Panc1 (cell line): ENCODE measurements at places on chromosomes 4 and X. TPM values are rescaled to one million over a fixed set of nuclear protein-coding genes. Genes with fewer than 3 reads are reported as not detected.

GRCh38 chrX:54865208-54865607, 55.4 kb upstream of the TRO start:
- DNase-seq = no peak
- no peaks in the 10 kb centered on the region for H3K36me3 ChIP-seq
- H3K27ac ChIP-seq = no peak overlapping the region
- no peaks in the 10 kb centered on the region for H3K4me1 ChIP-seq
- no peak overlapping the region for H3K4me3 ChIP-seq
- no peaks in the 10 kb centered on the region for H3K27me3 ChIP-seq

DNA sequence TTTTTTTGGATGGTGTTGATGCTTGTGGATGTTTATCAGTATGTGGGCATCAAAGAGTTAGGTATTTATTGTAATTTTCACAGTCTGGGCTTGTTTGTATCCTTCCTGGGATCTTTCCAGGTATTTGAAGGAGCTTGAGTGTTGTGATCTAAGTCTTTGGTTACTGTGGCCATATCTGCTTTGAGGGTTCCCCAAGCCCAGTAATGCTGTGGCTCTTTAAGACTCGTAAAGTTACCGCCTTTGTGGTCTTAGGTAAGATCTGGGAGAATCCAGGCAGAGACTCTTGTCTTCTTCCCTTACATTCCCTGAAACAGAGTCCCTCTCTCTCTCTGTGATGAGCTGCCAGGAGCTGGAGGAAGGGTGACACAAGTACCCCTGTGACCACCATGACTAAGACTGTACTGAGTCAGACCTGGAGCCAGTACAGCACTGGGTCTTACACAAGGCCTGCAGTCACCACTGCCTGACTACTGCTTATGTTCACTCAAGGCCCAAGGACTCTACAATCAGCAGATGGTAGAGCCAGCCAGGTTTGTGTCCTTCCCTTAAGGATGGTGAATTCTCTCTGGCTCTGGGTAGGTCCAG, 62.2 kb downstream of the FMR1NB start:
- H3K27ac ChIP-seq = no peak overlapping the region
- H3K4me1 ChIP-seq = no peaks in the 10 kb centered on the region
- no peak overlapping the region for H3K4me3 ChIP-seq

Gene DCHS2
- total RNA-seq = not detected

- no peaks in the 10 kb centered on the region for H3K27me3 ChIP-seq
- no peak for DNase-seq
- H3K4me3 ChIP-seq = no peak overlapping the region
These were observed 122.5 kb upstream of the TRIM2 start for GRCh38 chr4:153081693-153082092.

Gene RBM10
- total RNA-seq = 47.1 TPM

- H3K27ac ChIP-seq = no peak overlapping the region
- H3K4me1 ChIP-seq = peaks cover 2% of the 10 kb centered on the region
- no peaks in the 10 kb centered on the region for H3K36me3 ChIP-seq
- H3K4me3 ChIP-seq = no peak overlapping the region
- DNase-seq = no peak
- H3K27me3 ChIP-seq = no peaks in the 10 kb centered on the region
These were observed 118.5 kb downstream of the IRF2 start for GRCh38 chr4:184355857-184356256.

GRCh38 chr4:125397226-125397625, 82.5 kb downstream of the FAT4 start:
- peaks cover 25% of the 10 kb centered on the region for H3K4me1 ChIP-seq
- no peak overlapping the region for H3K4me3 ChIP-seq
- no peaks in the 10 kb centered on the region for H3K36me3 ChIP-seq
- no peaks in the 10 kb centered on the region for H3K27me3 ChIP-seq
- 0 out of 2 replicates have a peak overlapping the region, but pooled peaks have one; percentile 12 for H3K27ac ChIP-seq

DNA sequence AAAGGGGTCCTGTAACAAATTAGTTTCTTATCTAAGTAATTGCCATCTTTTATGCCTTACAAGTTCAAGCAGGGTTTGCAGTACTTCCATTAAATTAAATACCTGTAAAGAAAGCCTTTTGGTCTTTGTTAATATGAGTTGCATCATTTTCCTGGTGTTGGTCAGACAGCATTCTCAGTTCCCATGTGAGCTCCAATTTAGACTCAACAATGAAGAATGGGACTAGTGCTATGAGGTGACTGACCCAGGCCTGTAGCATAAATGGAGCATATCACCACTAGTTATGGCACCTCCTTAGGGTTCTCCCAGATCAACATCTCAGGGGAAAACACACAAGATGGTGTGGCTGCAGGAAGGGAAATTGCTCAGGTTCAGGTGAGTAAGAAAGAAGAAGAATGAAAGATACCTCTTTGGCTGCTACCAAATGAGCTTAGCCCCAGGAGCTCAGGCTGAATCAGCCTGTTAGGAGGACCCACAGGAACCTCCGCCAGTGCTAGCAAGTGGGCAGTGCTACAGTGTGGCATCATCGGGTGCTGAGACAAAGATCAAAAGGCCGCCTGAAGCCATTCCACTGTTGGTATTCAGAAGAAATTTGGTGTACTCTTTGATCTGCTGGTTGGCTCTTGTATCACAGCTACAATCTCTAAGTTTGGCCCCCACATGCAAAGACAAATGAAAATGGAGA, 1.8 kb downstream of the TTC29 start:
- no peak overlapping the region for H3K4me3 ChIP-seq
- no peak for DNase-seq
- H3K27ac ChIP-seq = no peak overlapping the region
- peaks cover 2% of the 10 kb centered on the region; the same call in 1 of the 2 replicates for H3K4me1 ChIP-seq
- no peaks in the 10 kb centered on the region for H3K36me3 ChIP-seq

GRCh38 chr4:169397762-169398161, 127.0 kb upstream of the SH3RF1 start:
- no peak for DNase-seq
- H3K27ac ChIP-seq = no peak overlapping the region
- no peak overlapping the region for H3K4me3 ChIP-seq
- H3K4me1 ChIP-seq = no peaks in the 10 kb centered on the region
- H3K36me3 ChIP-seq = no peaks in the 10 kb centered on the region

Gene MAGEC3
- not detected for total RNA-seq

Gene HERC5
- total RNA-seq = 6.7 TPM

DNA sequence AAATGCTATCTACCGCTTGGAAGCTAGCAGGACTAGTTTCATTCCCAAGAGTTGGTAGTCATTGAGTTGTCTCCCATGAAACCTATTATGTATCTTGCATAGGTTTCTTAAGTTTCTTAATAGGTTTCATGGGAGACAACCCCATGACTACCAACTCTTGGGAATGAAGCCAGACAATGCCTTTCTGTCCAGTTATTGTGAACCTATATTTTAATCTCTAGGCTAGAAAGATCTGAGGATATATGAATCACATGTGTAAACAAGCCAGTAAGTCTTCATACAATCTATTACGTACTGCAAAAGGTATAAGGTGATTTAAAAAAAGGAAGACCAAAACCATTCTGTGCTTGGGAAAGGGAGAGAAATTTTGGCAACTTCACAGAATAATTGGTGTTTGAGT, 162.6 kb downstream of the INPP4B start:
- H3K27ac ChIP-seq = no peak overlapping the region; the same call in 1 of the 2 replicates
- H3K36me3 ChIP-seq = no peaks in the 10 kb centered on the region
- H3K4me1 ChIP-seq = no peaks in the 10 kb centered on the region
- H3K4me3 ChIP-seq = no peak overlapping the region

DNA sequence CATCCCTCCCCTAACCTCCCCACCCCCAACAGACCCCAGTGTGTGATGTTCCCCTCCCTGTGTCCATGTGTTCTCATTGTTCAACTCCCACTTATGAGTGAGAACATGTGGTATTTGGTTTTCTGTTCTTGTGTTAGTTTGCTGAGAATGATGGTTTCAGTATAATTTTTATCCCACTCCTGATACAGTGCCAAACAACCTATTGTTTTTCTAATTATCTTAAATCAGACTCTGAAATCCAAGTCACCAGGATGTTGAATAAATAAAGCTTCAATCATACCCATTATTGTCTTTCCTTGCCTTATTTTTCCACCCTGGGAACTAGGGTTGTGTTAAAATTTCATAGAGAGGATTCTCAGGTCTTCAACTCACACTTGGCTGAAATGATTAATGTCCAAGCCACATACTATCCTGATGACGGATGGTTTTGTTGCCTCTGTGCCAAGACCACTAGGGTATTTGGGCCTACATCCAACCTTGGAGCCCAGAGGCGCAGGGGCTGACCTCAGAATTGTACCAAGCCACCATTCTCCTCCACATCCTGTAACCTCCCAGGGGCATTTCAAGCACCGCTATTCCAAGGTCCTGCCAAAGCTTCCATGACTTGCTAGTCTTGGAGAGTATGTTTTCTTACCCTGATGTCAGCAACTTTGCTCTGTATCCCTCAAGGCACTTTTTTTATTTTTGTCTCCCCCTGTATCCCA, 332.4 kb downstream of the ARHGAP24 start:
- no peak overlapping the region for H3K27ac ChIP-seq
- DNase-seq = no peak
- peaks cover 4% of the 10 kb centered on the region; the same call in 1 of the 2 replicates for H3K4me1 ChIP-seq
- H3K4me3 ChIP-seq = no peak overlapping the region

Gene TBX22
- total RNA-seq = not detected

DNA sequence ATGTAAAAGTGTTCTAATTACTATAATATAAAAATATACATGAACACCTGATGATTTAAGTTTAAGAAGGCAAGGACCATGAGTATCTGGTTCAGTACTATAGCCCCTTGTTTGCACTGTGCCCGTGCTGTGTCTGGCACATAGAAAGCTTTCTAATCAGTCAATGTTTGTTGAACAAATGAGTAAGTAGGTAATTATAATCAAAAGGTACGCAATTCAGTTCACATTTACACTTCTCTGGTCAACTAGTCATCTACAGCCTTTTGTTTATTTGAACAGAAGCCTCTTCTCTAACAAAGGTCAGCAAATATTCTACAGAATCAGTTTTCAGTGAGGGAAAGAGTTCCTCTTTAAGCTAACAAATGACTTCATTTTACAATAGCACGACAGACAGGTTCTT, 523.3 kb downstream of the SMARCA1 start:
- H3K36me3 ChIP-seq = no peaks in the 10 kb centered on the region
- DNase-seq = no peak
- no peak overlapping the region for H3K27ac ChIP-seq
- no peaks in the 10 kb centered on the region for H3K27me3 ChIP-seq
- H3K4me1 ChIP-seq = no peaks in the 10 kb centered on the region

Gene LRRC66
- total RNA-seq = 0.08 TPM

Gene MAP3K15
- total RNA-seq = 4.9 TPM

DNA sequence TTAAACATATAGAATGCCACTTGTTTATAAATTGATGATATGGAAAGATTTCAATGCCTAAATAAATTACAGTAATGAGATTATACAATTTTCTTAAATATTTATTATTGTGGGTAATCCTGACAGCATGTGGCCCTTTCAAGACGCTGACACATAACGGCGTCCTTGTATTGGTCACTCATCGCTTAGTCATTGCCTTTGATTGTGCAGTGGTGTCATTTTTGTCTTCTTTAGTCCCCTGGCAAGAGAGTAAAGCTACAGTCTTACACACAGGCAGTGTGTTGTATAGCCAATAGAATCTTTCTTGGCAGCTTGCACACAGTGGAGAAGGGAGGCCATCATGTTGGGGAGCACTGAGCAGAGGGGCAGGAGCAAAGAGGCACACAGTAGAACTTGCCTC, 361.8 kb upstream of the GALNT7 start:
- H3K4me1 ChIP-seq = no peaks in the 10 kb centered on the region
- no peak for DNase-seq
- no peaks in the 10 kb centered on the region for H3K27me3 ChIP-seq
- no peak overlapping the region for H3K4me3 ChIP-seq

Gene FAM9A
- not detected for total RNA-seq

Gene CDX4
- not detected for total RNA-seq

- no peaks in the 10 kb centered on the region for H3K36me3 ChIP-seq
- H3K4me1 ChIP-seq = no peaks in the 10 kb centered on the region
- H3K27me3 ChIP-seq = no peaks in the 10 kb centered on the region
- DNase-seq = no peak
- no peak overlapping the region for H3K27ac ChIP-seq
These were observed 17.2 kb upstream of the ADGRL3 start for GRCh38 chr4:61182915-61183314.

DNA sequence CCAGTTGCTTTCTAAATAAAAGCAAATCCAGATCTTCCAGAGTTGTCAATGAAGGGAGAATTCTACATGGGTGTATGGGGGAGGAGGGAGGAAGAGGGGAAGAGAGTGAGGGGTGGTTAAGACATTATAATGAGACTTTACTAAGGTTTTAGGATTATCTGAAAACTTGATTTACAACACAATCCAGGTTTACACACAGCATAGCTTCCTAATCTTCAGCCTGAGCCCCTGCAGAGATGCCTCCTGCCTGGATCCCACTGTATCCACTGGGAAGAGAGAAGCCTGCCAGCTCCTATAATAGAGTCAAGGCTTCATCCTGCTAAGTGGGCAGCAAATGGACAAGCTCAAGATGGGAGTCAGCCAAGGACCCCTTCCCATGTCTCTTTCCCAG, 85.6 kb upstream of the KIT start:
- H3K27me3 ChIP-seq = no peaks in the 10 kb centered on the region
- H3K4me1 ChIP-seq = no peaks in the 10 kb centered on the region
- DNase-seq = no peak
- H3K4me3 ChIP-seq = no peak overlapping the region

Gene MRPL1
- total RNA-seq = 18.3 TPM

Gene CFP
- 0.59 TPM for total RNA-seq

Gene SH3RF1
- total RNA-seq = 11.5 TPM

Gene HEPH
- total RNA-seq = 0.08 TPM

DNA sequence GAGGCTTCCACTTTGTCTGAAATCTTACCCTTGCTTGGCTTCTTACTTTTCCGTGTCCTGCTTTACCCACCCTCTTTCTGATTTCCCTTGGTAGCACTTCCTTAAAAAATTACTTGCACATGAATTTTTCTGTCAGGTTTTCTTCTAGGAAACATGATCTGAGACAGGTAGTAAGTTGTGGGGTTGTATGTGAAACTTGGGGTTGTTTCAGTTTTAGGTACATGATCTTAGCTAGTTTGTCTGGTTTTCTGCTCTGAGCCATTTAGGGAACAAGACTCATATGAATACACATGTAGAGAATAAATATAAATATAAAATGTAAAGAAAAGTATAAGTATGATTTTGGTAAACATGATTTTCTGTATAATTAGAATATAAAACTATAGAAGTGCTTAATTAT, 17.4 kb upstream of the ARMCX2 start:
- DNase-seq = no peak
- 0 out of 2 replicates have a peak, but pooled peaks cover 2% of the 10 kb centered on the region for H3K27me3 ChIP-seq
- H3K4me1 ChIP-seq = no peaks in the 10 kb centered on the region
- no peaks in the 10 kb centered on the region for H3K36me3 ChIP-seq

- no peak overlapping the region for H3K27ac ChIP-seq
- H3K27me3 ChIP-seq = no peaks in the 10 kb centered on the region
These were observed 21.5 kb downstream of the SLC9A7 start for GRCh38 chrX:46737462-46737861.

DNA sequence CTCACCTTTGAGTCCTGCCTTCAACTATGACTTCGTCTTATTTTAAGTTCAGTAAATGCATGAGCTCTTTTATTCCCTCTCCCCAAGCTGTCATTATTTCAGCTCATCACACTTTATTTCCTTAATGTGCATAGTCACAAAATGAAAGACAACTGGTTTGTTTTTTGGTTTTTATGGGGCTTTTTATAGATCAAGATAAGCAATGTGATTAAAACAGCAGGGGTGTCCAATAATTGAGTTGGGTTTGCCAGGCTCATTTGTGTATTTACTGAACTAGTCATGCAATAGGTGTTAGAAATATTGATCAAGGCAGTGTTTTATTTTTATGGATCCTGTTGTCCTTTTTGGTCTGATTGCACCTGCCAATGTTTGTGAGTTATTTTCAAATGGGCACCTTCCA, 102.2 kb downstream of the FRMPD4 start:
- H3K4me3 ChIP-seq = no peak overlapping the region
- no peak overlapping the region for H3K27ac ChIP-seq
- no peaks in the 10 kb centered on the region for H3K4me1 ChIP-seq
